ENCODE measurements at places on chromosomes 11 and 22.

- DNase-seq = no peak
Measured at GRCh38 chr11:78038697-78039313, 15.7 kb upstream of the KCTD14 start.

DNA sequence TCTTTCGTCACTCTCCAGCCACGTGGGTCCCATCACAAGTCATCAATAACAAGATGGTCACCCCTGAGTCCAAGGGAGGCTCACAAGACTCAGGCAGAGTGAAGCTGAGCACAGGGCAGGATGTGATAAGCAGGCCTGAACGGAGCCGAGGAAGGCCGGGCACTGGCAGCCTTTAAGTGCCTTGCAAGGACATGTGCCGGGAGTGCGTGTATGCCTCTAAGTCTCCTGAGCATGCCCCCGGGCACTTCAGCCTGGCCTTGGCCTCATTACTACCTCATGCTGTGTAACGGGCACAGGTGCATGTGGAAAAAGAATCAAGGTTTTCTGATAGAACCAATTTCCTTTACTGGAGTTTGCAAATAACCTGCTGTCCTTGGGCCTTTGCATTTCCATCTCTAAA is 55.8 kb downstream of the UBASH3B start:
- DNase-seq = no peak

DNA sequence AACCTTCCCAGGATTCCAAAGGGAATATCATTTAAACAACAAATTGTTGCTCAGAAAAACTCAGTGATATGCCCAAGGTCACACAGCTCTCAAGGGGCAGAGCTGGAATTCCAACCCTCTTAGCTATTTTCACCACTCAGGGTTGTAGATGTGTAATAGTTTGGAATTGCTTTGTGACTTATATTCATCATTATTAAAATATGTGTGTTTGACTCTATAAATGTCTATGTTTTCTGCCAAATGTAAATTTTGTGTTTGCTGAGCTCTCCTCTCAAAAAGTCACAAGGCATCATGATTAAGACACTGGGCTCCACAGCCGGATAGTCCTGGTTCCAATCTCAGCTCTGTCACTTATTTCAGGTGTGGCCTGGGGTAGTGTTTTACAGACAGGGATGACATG is 407.3 kb downstream of the TMEM135 start:
- no peak for DNase-seq

DNA sequence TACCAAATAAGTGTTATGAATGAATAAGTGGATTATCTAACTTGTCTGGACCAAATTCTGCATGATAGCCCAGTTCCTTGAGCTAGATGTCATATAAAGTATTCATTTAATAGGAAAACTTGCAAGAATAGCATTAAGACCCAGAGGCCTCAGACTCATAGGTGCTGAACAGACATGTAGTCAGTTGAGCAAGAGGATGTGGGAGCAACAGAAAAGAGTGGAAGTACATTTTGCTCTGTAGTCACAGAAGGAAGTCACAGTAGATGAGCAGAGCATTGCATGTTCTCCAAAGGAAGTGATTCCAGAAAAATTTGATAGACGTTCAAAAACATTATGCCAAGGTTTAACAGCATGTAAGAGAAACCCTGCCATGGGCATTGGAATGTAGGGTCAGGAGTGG is 9.5 kb downstream of the HOATZ start:
- no peak for DNase-seq

GRCh38 chr11:29352273-29352795 is 664.5 kb downstream of the KCNA4 start:
- no peak for DNase-seq

GRCh38 chr11:1040428-1041148 is 4.1 kb upstream of the MUC6 start:
- no peak for DNase-seq

GRCh38 chr22:46971099-46971763 is 208.8 kb downstream of the TBC1D22A start:
- DNase-seq = no peak

Measured in NT2/D1 (cell line).